NCI-H748 treated with DMSO at 0.1 percent for 48 hours (cell line): ENCODE measurements at places on chromosomes 12 and 14.

- peak; percentile 62 for DNase-seq
These were observed 5.0 kb downstream of the CELA1 start for GRCh38 chr12:51341251-51342007.

- DNase-seq, result no peak
These were observed 216.7 kb downstream of the MED13L start for GRCh38 chr12:116060764-116061163.

DNA sequence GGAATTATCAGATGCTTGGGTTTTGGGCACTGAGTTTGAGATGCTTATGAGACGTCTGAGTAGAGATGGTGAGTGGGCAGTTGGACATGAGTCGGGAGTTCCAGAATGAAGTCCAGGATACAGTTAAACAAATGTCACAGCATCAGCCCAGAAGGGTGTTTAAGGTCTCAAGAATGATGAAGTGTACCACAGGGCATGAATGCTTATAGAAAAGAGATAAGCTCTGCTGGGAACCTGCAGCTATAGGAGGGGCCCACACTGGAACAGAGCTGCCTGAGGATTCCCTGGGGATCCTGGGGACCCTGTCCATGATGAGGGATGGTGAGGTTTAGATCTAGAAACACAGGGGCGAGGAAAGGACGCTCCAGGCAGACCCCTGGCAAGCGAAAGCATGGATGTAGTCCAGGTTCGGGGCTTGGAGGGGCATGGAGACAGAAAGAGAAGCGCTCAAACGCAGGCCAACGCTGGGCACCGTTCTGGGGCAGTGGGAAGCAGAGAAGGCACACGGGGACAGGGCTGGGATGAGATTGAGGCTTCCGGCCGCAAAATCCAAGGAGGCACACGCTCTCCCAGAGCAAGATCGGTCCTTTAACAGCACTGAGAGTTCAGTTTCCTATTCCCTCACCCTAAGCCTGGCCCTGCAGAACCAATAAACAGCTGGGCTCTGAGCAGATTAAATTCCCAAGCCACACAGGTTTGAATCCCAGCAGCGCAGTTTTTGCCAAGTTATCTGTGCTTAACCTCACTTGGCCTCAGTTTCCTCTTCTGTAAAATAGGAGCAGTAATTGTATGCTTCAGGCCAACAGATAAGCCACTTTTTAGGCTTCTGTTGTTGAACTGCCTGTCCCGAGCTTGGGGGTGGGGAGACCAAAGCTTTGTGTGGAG is 52.9 kb downstream of the EID3 start:
- DNase-seq, result no peak

- DNase-seq, result no peak
These were observed 34.4 kb upstream of the DYNC1H1 start for GRCh38 chr14:101929946-101930345.

GRCh38 chr12:24297516-24297915 is 348.0 kb upstream of the SOX5 start:
- no peak for DNase-seq

DNA sequence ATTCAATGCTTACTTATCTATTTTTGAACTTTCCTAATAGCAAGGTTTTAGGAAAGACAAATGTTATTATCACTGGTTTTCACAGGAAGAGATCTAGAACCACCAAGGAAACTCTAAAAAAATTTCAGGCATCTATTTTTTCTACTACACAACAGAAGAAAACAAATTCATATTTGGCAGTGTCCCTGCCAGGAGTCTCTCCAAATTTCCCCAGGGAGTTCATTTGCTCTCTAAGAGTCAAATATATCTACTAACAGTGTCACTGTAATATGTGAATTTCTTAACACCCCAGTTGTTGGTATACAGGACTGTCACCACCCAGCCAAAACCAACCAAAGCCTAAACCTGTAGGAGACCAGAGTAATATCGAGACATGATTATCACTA is 83.4 kb downstream of the STXBP6 start:
- no peak for DNase-seq

GRCh38 chr12:77362509-77363210 is 297.3 kb upstream of the E2F7 start:
- DNase-seq, result peak; percentile 40
